Vagina (tissue), 2 donors: ENCODE measurements at places on chromosomes 6 and 20.

- DNase-seq, result no peak
Measured at GRCh38 chr6:52927451-52927850, 18.0 kb upstream of the GSTA3 start.

DNA sequence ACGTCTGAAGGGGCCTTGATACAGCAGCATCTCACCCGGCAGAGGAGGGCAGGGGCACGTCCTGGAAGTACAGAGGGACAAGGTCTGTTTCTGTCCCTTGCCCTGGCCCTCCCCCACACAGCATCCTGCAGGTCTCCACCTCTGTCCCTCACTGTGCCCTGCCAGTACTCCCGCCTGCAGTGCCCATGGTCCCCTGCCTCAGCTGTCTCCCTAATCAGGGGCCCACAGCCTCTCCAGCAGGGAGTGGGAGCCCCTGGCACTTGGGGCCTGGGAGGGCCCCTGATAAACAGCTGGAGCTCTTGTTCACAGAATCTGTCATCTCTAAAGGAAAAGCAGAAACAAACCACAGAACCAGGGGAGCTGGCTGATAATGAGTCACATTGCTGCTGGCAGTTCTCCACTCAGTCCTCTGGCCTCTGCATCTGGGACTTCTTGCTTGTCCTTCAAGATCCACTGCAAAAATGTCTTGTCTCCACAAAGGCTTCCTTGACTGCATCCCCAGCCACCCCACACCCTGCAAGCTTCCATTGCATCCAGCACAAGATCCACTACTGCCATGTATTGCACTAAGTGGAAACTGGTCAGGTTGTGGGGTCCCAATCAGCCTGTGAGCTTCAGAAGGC is 33.2 kb upstream of the TAF8 start:
- no peak for DNase-seq

DNA sequence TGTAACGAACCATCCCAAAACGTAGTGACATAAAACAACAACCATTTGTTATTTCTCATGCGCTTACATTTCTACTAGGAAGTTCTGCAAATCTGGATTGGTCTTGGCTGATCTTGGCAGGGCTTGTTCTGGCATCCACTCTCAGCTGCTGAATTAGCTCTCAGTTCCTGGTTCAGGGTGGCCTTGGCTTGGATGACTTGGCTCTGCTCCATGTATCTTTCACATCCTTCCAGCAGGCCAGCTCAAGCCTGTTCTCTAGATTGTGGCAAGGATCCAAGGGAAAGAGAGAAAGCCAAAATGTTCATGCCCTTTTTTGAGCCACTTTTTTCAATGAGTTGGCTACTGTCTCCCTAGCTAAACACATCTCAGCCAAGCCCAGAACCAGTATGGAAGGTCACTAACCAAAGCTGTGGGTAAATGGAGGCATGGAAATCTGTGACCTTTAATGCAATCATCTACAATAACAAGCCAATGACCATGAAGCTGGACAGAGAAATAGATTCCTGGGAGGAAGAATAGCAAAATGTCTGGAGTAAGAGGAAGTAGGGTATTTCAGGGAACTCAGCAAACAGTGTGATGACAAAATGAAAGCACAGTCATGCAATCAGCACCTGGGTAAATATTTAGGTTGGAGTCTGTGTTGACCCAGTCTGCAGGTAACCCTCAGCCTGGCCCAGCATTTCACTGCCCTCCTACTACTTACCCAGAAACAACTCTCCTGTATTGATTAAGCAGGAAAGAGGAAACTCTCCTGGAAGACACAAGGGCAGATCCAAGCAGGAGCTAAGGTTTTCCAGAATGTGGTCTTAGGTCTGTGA is 32.7 kb upstream of the SNAP25 start:
- DNase-seq, result no peak

DNA sequence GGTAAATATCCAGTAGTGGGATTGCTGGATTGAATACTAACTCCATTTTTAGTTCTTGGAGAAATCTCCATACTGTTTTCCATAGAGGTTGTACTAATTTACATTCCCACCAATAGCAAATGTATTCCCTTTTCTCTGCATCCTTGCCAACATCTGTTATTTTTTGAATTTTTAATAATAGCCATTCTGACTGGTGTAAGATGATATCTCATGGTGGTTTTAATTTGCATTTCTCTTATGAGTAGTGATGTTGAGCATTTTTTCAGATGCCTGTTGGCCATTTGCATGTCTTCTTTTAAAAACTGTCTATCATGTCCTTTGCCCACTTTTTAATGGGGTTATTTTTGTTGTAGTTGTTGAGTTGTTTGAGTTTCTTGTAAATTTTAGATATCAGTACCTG is 253.2 kb downstream of the HAO1 start:
- no peak for DNase-seq

- no peak for DNase-seq
Measured at GRCh38 chr6:113596387-113597230, 260.5 kb upstream of the MARCKS start.

GRCh38 chr6:75946146-75946831 is 126.2 kb downstream of the IMPG1 start:
- DNase-seq, result no peak

GRCh38 chr6:152563177-152563576 is 74.0 kb downstream of the SYNE1 start:
- DNase-seq, result no peak

GRCh38 chr6:47484616-47485015 is 7.0 kb downstream of the CD2AP start:
- no peak for DNase-seq

DNA sequence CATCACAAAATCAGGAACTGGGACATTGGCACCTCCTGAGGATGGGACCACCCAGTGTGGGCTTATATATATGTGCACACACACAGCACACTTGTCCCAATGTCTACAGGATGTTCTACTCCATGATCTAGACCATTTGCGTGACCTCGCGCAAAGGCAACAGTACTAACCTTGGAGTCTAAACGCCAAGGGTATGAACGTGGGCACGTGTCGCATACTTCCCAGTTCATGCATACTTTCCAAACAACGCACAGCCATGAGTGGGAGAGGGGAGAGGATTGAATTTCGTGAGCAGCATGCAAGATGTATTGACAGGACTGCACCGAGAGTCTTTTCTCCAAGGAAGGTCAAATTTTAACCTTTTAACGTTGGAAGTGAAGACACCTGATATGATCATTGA is 214.2 kb upstream of the QKI start:
- DNase-seq, result no peak

DNA sequence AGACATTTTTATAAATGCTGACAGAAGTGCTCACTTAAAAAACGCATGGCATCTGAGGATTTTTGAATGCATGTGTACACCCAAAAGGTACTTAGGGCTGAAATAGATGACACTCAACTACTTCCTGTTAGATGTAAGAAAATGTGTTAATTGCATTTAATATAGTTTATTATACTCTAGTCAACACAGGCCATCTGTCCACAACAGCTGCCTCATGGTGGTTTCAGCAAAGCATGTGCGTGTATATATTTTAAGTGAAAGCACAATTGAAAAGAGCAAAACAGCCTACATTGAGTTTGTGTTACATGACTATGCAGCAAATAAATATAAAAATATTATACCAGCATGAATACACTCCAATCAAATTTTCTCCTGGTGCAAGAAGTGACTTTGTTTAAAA is 1233.0 kb upstream of the EYS start:
- DNase-seq, result no peak

DNA sequence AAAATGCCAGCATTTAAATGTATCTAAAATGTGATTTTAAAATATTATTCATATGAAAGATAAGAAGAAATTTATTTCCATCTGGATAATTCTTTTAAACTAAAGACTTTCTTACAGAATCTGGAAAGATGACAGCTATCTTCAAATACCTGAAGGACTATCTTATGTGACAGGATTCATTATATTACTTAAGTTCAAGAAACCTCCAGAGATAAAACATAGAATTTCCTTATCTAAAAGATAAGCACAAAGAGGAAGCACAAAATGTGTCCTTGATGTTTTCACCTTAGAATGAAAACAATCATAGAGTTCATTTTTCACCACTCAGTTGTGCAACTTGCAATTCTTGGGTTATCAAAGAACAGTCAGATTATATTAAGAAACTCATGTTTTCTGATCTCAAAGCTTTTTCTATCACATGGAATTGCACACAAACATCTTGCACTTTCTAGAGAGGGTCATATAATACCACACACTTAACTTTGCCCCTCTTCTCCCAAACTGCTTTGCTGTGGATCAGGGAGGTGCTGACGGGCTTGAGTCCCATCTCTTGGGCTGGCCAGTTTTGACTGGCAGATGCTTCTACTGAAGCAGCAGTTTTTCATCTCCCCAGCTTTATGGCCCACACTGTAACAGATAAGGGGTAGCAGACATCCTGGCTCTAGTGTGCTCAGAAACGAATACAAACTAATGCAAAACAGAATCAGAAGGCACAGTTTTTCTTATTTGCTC is 467.4 kb downstream of the CDC5L start:
- DNase-seq, result no peak

DNA sequence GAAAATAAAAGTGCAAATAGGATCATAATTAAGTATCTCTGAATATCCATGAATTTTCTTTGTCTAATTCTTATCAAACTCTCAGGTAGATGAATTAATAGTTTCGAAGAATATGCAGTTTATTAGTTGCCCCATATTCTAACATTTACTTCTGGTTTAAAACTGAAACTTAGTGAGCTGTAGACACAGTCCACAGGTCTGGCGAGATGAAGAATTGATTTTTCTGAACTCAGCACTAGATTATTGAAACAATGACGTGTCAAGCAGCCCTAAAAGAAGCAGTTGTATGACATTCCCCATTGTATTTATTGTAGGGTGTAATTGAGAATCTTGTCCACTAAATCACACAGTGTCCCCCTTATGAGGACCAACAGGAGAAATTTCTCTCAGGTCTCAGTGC is 407.1 kb downstream of the GRIK2 start:
- no peak for DNase-seq

GRCh38 chr20:38945012-38945411 is 17.1 kb upstream of the DHX35 start:
- DNase-seq, result no peak

DNA sequence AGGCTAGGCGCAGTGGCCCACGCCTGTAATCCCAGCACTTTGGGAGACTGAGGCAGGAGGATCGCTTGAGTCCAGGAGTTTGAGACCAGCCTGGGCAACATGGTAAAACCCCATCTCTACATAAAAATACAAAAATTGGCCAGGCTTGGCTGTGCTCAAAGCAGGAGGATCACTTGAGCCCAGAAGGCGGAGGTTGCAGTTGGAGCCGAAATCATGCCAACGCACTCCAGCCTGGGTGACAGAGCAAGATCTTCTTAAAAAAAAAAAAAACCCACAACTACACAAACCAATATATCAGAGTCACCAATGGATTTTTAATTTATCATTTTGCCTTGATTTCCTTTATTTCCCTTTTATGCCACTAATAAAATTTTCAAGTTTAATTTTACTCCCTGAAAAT is 9.3 kb downstream of the MAP3K5 start:
- DNase-seq, result no peak

DNA sequence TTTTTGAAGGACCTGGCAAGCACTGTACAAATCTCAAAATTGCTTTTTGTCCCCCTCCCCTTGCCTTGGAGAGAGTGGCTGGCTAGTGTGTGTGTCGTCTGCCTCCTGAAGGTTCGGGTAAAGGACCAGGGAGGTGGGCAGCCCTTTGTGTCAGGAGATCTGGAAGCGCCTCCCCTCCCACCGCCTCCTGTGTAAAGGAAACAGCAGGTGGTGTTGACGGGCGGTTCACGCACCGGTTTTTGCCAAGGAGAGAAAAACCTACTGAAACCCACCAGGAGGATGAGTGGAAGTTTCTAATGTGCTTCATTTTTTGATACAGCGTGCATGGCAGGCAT is 1.2 kb downstream of the ENTPD6 start:
- no peak for DNase-seq

GRCh38 chr6:6891949-6892461 is 215.8 kb upstream of the RREB1 start:
- no peak for DNase-seq

DNA sequence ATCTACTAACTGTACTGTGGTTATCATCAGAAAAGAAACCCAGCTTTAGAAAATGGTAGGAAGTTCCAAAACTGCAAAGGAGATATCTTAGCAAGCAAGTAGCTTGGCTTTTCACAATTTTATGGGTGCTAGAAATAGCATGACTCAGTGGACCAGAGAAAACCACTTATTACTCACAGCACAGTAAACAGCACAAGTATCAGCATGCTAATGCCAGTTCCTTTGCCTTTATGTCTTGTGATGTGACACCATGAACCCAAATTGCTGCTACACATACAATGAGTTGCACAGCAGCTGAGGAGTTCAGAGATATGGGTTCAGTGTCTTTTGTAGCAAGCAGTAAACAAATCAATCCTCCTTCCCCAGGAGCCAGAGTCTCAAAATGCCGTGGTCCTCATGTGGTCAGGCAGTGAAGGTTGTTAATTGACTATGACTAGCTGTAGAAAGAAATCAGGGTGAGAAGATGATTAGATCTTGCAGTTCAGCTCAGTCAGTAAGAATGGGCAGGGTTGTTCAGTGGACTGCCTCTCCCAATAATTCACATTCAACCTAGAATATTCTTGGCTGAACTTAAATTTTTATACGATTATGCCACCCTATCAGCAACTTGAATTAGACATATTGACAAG is 73.3 kb downstream of the OPRM1 start:
- no peak for DNase-seq

- DNase-seq, result no peak
Measured at GRCh38 chr20:50895111-50895830, 36.0 kb downstream of the ADNP start.

DNA sequence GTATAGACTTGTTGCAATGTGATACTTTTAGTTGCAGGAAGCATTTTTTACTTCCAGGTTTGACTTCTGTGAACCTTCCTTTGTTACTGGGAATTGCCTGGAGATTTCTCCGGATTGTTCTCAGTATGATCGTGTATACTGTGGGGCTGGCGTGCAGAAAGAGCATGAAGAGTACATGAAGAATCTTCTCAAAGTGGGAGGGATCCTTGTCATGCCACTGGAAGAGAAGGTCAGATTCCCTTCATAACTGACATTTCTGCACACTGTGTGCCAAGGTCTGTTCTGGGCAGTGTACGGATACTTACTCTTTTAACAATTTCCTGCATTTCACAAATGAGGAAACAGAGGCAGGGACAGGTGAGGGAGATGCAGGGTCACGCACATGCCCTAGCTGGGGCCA is 9.7 kb downstream of the PCMTD2 start:
- no peak for DNase-seq

GRCh38 chr6:38173909-38174308 is 354.4 kb downstream of the ZFAND3 start:
- no peak for DNase-seq

GRCh38 chr6:109429496-109429895 is 10.9 kb downstream of the PPIL6 start:
- DNase-seq, result no peak

DNA sequence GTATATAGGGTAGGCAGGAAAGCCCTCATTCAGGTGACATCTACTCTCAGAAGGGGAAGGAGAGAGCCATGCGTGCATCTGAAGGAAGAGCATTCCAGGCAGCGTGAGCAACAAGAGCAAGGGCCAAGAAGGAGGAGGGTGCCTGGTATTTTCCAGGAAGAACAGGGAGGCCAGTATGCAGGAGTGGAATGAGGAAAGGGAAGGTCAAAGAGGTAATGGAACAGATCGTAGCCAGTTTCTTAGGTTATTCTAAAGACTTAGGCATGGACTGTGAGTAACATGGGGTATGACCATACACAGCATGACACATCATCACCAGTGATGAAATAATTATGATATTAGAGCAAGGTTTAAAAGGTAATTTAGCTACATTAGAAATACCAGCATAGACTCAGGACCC is 24.1 kb downstream of the ALDH8A1 start:
- DNase-seq, result no peak

- DNase-seq, result no peak
Measured at GRCh38 chr6:129104560-129104959, 221.6 kb downstream of the LAMA2 start.
